Calu3 (cell line): ENCODE measurements at places on chromosomes 16 and 17. TPM values are rescaled to one million over a fixed set of nuclear protein-coding genes. Genes with fewer than 3 reads are reported as not detected.
A peak's percentile ranks its signal among the peaks of the same experiment; 100 is the strongest.

GRCh38 chr16:8342276-8342675 is 248.0 kb downstream of the TMEM114 start:
- H3K36me3 ChIP-seq, result no peaks in the 10 kb centered on the region
- H3K27me3 ChIP-seq, result no peaks in the 10 kb centered on the region
- H3K4me1 ChIP-seq, result no peaks in the 10 kb centered on the region
- no peak for DNase-seq
- H3K27ac ChIP-seq, result no peak overlapping the region

GRCh38 chr16:21698169-21699032 is 34.6 kb downstream of the OTOA start:
- peaks cover 9% of the 10 kb centered on the region for H3K27me3 ChIP-seq
- no peak for DNase-seq
- H3K4me3 ChIP-seq, result no peak overlapping the region
- no peak overlapping the region for H3K27ac ChIP-seq
- H3K36me3 ChIP-seq, result no peaks in the 10 kb centered on the region

GRCh38 chr16:84603140-84603816 is 14.6 kb downstream of the COTL1 start:
- peak overlapping the region; percentile 46 for H3K4me3 ChIP-seq
- H3K27ac ChIP-seq, result peak overlapping the region; percentile 85
- H3K27me3 ChIP-seq, result no peaks in the 10 kb centered on the region
- H3K36me3 ChIP-seq, result peaks cover 51% of the 10 kb centered on the region
- H3K4me1 ChIP-seq, result peaks cover 73% of the 10 kb centered on the region
- peak; percentile 65 for DNase-seq

- no peaks in the 10 kb centered on the region for H3K36me3 ChIP-seq
- no peak for DNase-seq
- H3K27ac ChIP-seq, result no peak overlapping the region
- no peak overlapping the region for H3K4me3 ChIP-seq
Measured at GRCh38 chr16:9522614-9523013, 431.2 kb downstream of the HAPSTR1 start.

- no peak overlapping the region for H3K27ac ChIP-seq
- H3K4me1 ChIP-seq, result peaks cover 37% of the 10 kb centered on the region
- H3K36me3 ChIP-seq, result peaks cover 35% of the 10 kb centered on the region
- no peak overlapping the region for H3K4me3 ChIP-seq
- no peaks in the 10 kb centered on the region for H3K27me3 ChIP-seq
- DNase-seq, result no peak
Measured at GRCh38 chr17:17726458-17727060, 45.3 kb downstream of the RAI1 start.

GRCh38 chr16:2388875-2389433 is 40.3 kb upstream of the CCNF start:
- DNase-seq, result peak; percentile 2
- H3K4me3 ChIP-seq, result no peak overlapping the region
- H3K27ac ChIP-seq, result no peak overlapping the region
- no peaks in the 10 kb centered on the region for H3K4me1 ChIP-seq
- H3K27me3 ChIP-seq, result peaks cover 1% of the 10 kb centered on the region

The ABCA8 gene
- not detected in 2 replicates for total RNA-seq

DNA sequence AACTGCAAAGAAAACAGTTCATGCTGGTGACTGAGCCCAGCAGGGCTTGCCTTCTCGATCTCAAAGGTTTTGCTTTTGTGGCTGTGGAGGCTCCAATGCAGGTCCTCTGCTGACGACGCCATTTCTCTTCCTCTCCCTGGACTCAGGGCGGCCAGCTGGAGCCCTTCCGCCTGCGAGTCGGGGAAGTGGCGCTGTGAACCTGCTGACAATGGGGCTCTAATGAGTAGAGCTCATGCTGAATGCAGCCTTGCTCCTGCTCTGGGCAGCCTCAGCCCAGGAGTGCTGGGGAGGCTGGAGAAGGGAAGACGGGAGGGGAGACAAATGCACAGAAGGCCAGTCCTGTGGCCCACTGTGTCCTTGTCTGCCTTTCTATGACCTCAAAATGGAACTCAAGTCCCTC is 43.8 kb downstream of the VAC14 start:
- DNase-seq, result no peak
- H3K36me3 ChIP-seq, result peaks cover 20% of the 10 kb centered on the region
- no peak overlapping the region for H3K27ac ChIP-seq
- H3K27me3 ChIP-seq, result no peaks in the 10 kb centered on the region
- no peak overlapping the region for H3K4me3 ChIP-seq

DNA sequence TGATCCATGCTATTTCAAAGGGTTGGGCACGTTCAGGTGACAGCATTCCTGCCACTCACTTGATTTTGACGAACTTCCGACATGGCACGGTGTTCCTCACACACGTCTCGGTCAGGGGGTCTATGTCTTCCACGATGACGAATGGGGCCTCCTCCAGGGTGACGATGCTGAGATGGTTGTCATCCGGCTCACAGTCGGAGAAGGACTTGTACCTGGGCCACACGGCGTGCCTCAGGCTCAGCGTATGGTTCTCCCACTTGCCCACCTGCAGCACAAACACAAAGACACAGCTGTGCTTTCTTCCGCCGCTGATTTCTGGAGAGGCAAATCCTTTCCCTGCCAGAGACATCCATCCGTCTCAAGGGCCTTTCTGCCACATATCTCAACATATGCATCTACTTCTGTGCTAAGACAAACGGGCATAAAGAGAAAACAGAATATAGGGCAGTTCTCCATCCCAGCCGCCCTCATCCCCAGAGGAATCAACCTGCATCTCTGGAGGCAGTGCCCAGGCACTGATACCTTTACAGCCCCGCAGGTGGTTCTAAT is 332.5 kb downstream of the GRIN2A start:
- no peak overlapping the region for H3K27ac ChIP-seq
- H3K4me1 ChIP-seq, result peaks cover 26% of the 10 kb centered on the region
- DNase-seq, result no peak
- no peak overlapping the region for H3K4me3 ChIP-seq

DNA sequence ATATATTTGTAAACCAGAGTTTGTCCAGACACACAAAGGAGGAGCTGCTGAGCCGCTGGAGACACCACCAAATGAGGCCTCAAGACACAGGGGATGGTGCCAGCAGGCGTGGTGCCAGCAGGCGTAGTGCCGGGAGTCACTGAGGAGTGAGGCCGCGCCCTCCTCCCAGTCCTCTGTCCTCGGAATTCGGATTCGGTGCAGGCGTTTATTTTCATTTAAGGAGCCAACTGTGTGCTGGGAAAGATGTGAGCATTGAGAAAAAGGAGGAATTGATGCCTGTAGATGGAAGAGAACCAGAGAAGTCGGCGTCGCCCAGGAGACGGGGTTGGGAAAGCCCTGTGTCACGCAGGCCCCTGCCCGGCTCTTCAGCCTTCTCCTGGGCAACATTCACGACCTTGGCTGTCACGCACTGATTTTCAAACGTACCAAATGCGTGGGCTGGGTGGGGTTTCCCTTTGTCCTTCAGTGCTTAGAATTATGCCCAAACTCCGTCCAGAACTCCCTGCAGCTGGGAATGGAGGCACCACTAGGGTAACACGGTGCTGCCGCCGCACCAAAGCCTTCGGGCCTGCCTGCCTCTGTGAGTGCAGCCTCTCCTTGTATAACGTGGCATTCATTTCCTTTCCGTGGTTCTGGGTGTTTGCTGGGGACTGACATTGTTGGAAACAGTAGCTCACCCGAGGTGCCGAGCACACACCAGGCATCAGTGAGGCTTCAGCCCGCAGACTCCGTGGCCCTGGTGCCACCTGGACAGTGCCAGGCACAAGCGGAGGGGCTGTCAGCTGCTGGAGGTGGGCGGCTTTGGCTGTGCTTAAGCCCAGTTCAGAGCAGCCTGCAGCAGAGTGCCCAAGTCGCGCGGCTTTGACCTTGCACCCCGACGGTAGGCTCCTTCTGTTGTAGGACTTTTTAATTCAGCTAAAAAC is 49.0 kb upstream of the CHMP6 start:
- H3K36me3 ChIP-seq, result peaks cover 6% of the 10 kb centered on the region
- no peak for DNase-seq
- no peak overlapping the region for H3K4me3 ChIP-seq
- H3K4me1 ChIP-seq, result no peaks in the 10 kb centered on the region
- H3K27ac ChIP-seq, result no peak overlapping the region

DNA sequence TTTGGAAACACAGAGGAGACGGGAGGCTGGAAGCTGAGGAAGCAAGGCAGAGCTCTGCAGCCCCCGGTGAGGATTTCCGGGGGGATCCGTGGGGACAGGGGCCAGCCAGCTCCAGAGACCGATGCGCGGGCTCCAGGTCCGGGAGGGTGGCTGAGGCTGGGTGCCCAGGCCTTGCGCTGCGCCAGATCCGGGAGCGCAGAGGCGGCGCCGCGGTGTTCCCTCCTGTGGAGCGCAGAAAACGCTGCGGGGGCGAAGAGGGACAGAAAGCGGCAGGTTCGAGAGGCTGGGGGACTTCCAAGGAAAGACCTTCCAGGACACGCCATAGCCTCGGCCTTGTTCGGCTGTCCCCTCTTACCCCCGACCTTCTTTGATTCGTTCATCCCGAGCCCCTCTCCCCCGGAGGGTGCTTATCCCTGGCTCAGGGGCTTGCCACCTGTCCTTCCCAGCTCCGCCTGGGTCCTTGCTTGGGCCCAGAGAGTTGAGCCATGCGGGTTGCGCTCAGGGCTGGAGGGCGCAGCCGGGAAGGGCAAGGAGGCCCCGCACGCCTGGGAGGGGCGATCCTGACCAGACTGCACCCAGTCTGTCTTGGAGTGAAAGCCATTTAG is 697 bp upstream of the SHISA9 start:
- DNase-seq, result no peak
- H3K36me3 ChIP-seq, result no peaks in the 10 kb centered on the region
- no peaks in the 10 kb centered on the region for H3K4me1 ChIP-seq
- no peak overlapping the region for H3K27ac ChIP-seq

DNA sequence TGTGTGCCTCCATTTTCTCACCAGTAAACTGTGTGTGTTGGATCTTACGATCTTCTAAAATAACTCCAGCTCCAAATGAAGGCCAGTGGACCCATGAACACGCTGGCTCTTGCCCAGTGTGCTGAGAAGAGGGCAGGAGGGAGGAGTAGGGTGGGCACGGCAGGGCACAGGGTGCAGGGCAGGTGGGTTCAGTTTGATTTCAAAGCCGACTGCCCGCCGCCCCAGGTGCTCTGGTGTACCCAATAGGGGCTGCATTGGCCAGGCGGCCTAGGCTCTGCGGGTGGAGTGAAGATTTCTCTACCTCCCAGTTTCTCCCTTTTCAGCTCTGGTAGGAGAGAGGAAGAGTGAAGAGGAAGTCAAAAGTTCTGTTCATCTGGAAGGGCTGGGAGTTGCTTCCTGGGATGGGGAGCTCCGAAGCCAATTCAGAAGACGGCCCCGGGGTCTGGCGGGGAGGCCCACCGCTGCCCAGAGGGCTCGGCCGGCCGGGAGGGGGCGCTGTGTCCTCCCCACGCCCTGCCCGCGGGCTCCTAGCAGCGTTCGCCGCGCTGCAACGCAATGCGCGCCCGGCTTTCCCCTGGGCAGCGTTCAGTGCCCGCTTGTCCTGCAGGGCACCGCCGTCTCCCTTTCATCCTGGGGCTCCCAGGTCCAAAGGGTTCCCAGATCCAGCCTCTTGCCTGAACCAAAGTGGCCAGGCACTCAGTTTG is 1.1 kb upstream of the CRHR1 start:
- DNase-seq, result peak; percentile 73
- H3K27me3 ChIP-seq, result peaks cover 93% of the 10 kb centered on the region
- no peaks in the 10 kb centered on the region for H3K4me1 ChIP-seq
- H3K36me3 ChIP-seq, result peaks cover 11% of the 10 kb centered on the region
- no peak overlapping the region for H3K27ac ChIP-seq

GRCh38 chr17:67461228-67461780 is 84.2 kb downstream of the PITPNC1 start:
- no peak overlapping the region for H3K27ac ChIP-seq
- H3K27me3 ChIP-seq, result no peaks in the 10 kb centered on the region
- no peak for DNase-seq
- H3K4me3 ChIP-seq, result no peak overlapping the region
- no peaks in the 10 kb centered on the region for H3K4me1 ChIP-seq

The HOXB1 gene
- total RNA-seq, result not detected in 2 replicates

- no peaks in the 10 kb centered on the region for H3K4me1 ChIP-seq
- H3K27ac ChIP-seq, result no peak overlapping the region
- H3K27me3 ChIP-seq, result peaks cover 33% of the 10 kb centered on the region
- no peaks in the 10 kb centered on the region for H3K36me3 ChIP-seq
Measured at GRCh38 chr16:20347666-20348364, 4.7 kb downstream of the UMOD start.

- DNase-seq, result no peak
- no peak overlapping the region for H3K27ac ChIP-seq
- H3K4me3 ChIP-seq, result no peak overlapping the region
- H3K4me1 ChIP-seq, result no peaks in the 10 kb centered on the region
- H3K36me3 ChIP-seq, result no peaks in the 10 kb centered on the region
Measured at GRCh38 chr16:79509211-79509631, 91.3 kb downstream of the MAF start.

The CRHR1 gene
- total RNA-seq, result not detected in 2 replicates

DNA sequence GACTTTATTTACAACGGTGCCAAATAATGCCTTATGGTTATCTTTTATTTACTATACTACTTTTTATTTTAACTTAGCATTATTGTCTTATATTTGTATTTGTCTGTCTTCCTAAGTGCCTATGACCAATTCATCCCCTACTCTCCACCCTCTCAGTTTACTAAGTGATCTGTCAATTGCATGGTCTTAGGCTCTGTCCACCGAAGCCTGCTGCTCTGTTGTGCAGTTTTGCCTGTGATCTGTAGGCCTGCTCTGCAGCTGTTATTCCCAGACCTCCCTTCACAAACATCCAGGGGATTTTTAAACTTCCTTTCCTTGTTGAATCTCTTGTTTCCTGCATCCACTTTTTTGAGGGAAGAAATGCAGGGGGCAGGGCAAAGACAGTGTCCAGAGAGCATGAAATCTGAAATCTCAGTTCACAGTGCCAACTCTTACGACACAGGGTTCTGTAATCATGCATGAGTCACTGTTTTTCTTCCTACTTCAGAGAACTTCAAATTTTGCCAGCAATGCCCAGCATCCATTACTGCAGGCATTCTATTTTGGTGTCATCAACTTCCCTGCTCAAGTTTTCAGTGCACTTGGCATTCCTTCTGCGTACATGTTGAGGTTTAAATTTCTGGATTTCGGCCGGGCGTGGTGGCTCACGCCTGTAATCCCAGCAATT is 11.4 kb downstream of the SLFN5 start:
- no peaks in the 10 kb centered on the region for H3K27me3 ChIP-seq
- DNase-seq, result peak; percentile 67
- peak overlapping the region; percentile 88 for H3K27ac ChIP-seq
- peak overlapping the region; percentile 58 for H3K4me3 ChIP-seq
- peaks cover 54% of the 10 kb centered on the region for H3K4me1 ChIP-seq

- peaks cover 52% of the 10 kb centered on the region for H3K36me3 ChIP-seq
Measured at GRCh38 chr16:15037003-15037402, 18.9 kb downstream of the NTAN1 start.

GRCh38 chr17:57294629-57295501 is 38.5 kb downstream of the MSI2 start:
- H3K4me1 ChIP-seq, result no peaks in the 10 kb centered on the region
- peaks cover 5% of the 10 kb centered on the region for H3K36me3 ChIP-seq
- no peak for DNase-seq
- no peak overlapping the region for H3K4me3 ChIP-seq

DNA sequence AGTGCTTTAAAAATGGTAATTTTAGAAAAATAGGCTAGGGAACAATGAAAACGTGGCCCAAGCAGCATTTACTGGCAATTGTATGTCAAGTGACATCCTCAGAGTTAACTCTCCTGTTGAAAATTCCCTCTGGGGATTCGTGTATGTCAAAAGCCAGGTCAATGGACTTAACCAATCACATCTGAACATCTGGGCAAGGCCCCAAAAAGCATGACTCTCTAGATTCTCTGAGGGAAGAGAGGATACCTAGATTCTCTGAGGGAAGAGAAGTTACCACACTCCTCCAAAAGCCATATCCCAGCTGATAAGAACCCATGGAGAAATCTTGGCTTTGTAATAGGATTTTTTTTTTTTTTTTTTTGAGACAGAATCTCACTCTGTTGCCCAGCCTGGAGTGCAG is 23.5 kb downstream of the NFE2L1 start:
- peaks cover 93% of the 10 kb centered on the region for H3K36me3 ChIP-seq
- H3K27ac ChIP-seq, result no peak overlapping the region
- no peak for DNase-seq
- no peak overlapping the region for H3K4me3 ChIP-seq
- H3K27me3 ChIP-seq, result no peaks in the 10 kb centered on the region
- H3K4me1 ChIP-seq, result no peaks in the 10 kb centered on the region
